ENCODE measurements at places on chromosomes 16 and 17. TPM values are rescaled to one million over a fixed set of nuclear protein-coding genes. Genes with fewer than 3 reads are reported as not detected.

GRCh38 chr16:17270111-17270510 lies 200.6 kb downstream of the XYLT1 start:
- no peak for DNase-seq

- DNase-seq = no peak
Measured at GRCh38 chr17:43350888-43351361, 47.9 kb upstream of the ARL4D start.

GRCh38 chr16:1984347-1985225 lies 593 bp downstream of the GFER start:
- no peak for DNase-seq

- no peak for DNase-seq
Measured at GRCh38 chr16:71373073-71373472, 14.6 kb downstream of the CALB2 start.

DNA sequence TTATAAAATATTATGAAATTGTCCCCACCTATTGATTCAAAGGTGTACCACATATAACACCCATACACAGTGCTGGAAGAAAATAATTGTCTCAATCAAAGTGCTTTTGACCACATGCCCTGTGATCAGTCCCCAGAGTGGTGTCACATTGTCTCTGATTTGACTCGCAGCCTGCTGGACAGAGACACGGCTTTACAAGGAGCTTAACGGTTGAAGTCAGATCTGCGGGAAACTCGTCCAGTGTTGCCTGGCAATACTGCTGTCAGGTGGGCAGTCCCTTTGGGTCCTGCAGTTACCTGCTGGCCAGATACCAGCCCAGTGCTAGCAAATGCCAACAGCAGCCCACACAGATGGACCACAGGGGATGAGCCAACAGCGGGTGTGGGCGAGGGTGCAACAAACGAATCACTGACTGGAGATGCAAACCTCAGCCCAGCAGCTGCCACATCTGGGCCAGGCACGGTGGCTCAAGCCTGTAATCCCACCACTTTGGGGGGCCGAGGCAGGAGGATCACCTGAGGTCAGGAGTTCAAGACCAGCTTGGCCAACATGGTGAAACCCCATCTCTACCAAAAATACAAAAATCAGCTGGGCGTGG lies 26.2 kb upstream of the SSTR2 start:
- DNase-seq = no peak

- no peak for DNase-seq
Measured at GRCh38 chr17:29393436-29393835, 3.3 kb downstream of the TAOK1 start.

- DNase-seq = peak; percentile 4
Measured at GRCh38 chr16:11400076-11400475, 54.8 kb downstream of the RMI2 start.

DNA sequence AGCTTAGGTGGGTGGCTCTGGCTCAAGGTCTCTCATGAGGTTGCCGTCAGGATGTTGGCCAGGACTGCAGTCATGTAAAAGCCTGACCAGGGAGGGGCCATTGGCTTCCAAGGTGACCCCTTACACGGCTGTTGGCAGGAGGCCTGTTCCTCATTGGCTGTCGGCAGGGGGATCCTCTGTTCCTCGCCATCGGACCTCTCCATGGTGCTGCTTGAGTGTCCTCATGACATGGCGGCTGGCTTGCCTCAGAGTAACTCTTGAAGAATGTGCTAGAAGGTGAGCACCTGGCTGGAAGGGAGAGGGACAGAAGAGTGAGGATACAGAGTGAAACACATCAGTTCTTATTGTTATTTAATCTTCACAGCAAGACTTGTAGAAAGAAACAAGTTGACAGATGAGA lies 4.7 kb upstream of the RPRML start:
- no peak for DNase-seq

GRCh38 chr16:20899477-20900298 lies 470 bp downstream of the DCUN1D3 start:
- no peak for DNase-seq

GRCh38 chr16:69031877-69032301 lies 73.6 kb upstream of the HAS3 start:
- DNase-seq = no peak

GRCh38 chr16:12202486-12202885 lies 226.0 kb downstream of the SNX29 start:
- no peak for DNase-seq

GRCh38 chr16:12057266-12057665 lies 80.7 kb downstream of the SNX29 start:
- DNase-seq = no peak

DNA sequence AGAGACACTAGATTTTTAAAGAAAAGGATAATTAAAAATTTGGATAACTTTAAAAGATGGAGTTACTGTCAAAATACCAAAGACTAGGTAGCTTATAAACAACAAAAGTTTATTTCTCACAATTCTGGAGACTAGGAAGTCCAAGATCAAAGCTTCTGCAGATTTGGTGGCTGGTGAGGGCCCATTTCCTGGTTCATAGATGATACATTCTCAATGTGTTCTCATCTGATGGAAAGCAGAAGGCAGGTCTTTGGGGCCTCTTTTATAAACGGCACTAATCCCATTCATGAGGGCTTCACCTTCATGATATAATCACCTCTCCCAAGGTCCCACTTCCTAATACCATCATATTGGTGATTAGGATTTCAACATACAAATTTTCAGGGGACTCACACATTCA lies 33.7 kb downstream of the NLK start:
- DNase-seq = no peak

GRCh38 chr17:17781591-17782496 lies 54.9 kb downstream of the SREBF1 start:
- DNase-seq = peak; percentile 93

GRCh38 chr16:50354082-50354481 lies 14.7 kb downstream of the BRD7 start:
- no peak for DNase-seq

GRCh38 chr17:58121925-58122324 lies 26.3 kb upstream of the OR4D1 start:
- DNase-seq = no peak

- DNase-seq = no peak
Measured at GRCh38 chr16:60091529-60091928, 1357.4 kb upstream of the GOT2 start.

- DNase-seq = no peak
Measured at GRCh38 chr17:41020336-41020735, 6.7 kb downstream of the KRTAP1-5 start.

The ACE gene
- 4.0 TPM for total RNA-seq

The SYT17 gene
- total RNA-seq = 1.3 TPM

The ADAP2 gene
- 10.3 TPM for total RNA-seq

The NAGS gene
- 1.7 TPM for total RNA-seq

The PDXDC1 gene
- 88.3 TPM for total RNA-seq

The SPN gene
- 1.3 TPM for total RNA-seq

The GPR142 gene
- not detected for total RNA-seq

The GALR2 gene
- total RNA-seq = not detected

The NR1D1 gene
- 16.4 TPM for total RNA-seq

The FAHD1 gene
- total RNA-seq = 21.9 TPM

The CDH13 gene
- 123 TPM for total RNA-seq

The CCL2 gene
- total RNA-seq = 24.7 TPM

The KRTAP4-9 gene
- total RNA-seq = not detected

The EMP2 gene
- 75.0 TPM for total RNA-seq
